ENCODE measurements at places on chromosomes 7 and 10. TPM values are rescaled to one million over a fixed set of nuclear protein-coding genes. Genes with fewer than 3 reads are reported as not detected.

Gene NPY4R
- not detected for total RNA-seq

Gene LRRN3
- not detected for total RNA-seq

Gene REEP3
- 75.2 TPM for total RNA-seq

Gene HOXA6
- total RNA-seq = 6.9 TPM

Gene ANLN
- total RNA-seq = 111 TPM

Gene NEUROD6
- total RNA-seq = not detected

Gene ZNF853
- total RNA-seq = 1.0 TPM

Gene C10orf105
- total RNA-seq = not detected

Gene HGF
- total RNA-seq = 0.15 TPM

Gene NKX2-3
- 0.07 TPM for total RNA-seq

Gene OR6B1
- not detected for total RNA-seq

Gene GPR15LG
- total RNA-seq = not detected
